Femur (tissue), 1 donor: ENCODE measurements at places on chromosomes 4 and X.
A peak's percentile ranks its signal among the peaks of the same experiment; 100 is the strongest.

DNA sequence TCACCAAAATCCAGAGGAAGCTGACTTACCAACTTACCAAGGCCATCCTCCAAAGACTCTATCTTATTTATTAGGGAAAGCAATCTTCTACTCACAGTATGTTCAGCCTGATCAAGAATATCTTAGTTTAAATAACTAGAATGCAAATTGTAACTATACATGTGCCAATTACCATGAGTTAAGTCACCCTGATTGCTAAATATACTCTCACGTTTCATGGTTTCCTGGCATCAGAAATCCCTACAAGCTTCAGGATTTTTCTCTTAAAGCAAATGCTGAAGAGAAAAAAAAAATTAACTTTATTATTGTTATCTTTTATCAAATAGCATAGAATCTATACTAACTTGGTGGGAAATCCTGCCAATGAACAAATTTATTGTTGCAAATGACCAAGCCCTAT lies 63.0 kb upstream of the MXD4 start:
- no peak for DNase-seq

- no peak for DNase-seq
Measured at GRCh38 chr4:6230502-6230785, 30.1 kb upstream of the JAKMIP1 start.

- DNase-seq, result no peak
Measured at GRCh38 chrX:107508925-107509324, 59.5 kb downstream of the FRMPD3 start.

GRCh38 chr4:42452823-42453222 lies 55.5 kb downstream of the SHISA3 start:
- no peak for DNase-seq

DNA sequence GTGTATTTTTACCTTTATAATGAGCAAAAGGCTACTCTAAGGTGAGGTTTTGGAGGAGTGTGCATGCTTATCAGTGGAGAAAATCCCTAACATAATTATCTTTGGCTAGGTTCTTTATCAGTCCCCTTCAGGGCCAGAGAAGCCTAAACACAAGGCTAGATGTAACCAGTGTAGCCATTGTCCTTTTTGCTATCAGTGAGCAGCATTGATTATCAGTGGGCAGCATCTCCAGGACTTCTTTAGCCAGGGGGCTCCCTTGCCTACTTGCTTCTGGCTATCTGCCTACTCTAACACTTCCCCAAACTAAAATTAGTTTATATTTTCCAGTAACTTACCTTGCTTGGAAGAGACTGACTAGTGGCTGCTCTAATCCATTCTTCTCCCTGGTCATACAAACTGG lies 595.6 kb downstream of the TRAM1L1 start:
- DNase-seq, result no peak

DNA sequence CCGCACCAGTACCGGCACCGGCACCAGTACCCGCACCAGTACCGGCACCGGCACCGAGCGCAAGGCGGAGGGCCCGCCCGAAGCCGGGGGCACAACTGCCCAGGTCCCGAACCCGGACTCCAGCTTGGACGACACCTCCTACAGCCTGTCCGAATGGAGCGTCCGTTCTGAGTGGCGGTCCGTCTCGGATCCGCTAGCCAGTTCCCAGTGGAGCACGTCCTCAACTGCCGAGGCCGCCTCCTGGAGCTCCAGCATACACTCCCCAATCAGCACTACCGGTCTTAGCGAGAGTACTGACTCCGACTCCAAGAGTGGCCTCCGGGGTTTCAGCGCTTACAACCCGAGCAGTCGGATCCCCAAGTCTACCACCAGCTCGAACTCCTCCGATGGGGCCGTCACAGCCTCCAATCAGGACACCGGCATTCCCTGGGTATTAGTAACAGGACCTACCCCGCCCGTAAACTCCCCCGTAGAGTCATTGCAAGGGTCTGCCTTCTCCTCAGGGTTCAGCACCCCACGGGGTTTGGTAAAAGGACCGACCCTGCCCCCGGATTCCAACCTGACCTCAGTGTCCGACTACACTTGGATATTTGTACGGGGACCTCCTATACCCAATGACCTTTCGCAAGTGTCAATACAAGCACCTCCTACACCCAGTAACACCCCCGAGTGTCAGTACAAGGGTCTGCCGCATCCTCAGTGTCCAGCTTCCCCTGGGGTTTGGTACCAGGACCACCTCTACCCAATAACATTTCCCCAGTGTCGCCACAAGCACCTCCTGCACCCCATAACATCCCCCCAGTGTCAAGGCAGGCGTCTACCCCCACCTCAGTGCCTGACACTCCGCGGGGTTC lies 721 bp upstream of the MAOA start:
- DNase-seq, result peak; percentile 53

GRCh38 chr4:3868211-3869173 lies 102.3 kb downstream of the ADRA2C start:
- peak; percentile 21 for DNase-seq

DNA sequence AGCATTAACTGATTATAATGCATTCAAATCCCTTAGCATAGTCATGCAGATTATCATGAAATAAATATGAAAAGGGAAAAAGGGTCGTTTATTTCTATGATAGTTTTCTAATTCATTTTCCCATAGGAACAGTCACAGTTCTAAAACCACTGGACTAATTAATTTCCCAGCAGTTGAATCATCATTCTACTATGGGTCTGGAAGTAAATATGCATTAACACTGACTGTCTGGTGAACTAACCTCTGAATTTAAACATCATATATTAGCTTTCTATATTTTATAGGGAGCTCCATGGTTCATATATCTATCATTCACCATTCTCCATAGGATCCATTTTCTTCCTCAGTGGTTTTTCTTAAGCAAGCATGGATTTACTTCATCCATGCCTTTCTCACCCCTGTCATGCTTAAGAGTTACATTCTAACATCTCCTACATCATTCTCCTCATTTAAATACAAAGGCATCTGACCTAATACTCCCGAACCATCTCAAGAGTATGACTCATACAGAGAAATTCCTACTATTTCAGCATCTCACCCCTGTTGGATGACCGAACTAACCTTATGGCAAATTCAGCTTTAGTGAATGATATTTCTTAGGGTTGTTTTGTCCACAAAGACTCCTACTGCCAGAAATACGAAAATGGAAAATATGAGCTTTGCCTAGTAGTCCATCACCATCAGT lies 198.7 kb upstream of the ADAMTS3 start:
- no peak for DNase-seq

DNA sequence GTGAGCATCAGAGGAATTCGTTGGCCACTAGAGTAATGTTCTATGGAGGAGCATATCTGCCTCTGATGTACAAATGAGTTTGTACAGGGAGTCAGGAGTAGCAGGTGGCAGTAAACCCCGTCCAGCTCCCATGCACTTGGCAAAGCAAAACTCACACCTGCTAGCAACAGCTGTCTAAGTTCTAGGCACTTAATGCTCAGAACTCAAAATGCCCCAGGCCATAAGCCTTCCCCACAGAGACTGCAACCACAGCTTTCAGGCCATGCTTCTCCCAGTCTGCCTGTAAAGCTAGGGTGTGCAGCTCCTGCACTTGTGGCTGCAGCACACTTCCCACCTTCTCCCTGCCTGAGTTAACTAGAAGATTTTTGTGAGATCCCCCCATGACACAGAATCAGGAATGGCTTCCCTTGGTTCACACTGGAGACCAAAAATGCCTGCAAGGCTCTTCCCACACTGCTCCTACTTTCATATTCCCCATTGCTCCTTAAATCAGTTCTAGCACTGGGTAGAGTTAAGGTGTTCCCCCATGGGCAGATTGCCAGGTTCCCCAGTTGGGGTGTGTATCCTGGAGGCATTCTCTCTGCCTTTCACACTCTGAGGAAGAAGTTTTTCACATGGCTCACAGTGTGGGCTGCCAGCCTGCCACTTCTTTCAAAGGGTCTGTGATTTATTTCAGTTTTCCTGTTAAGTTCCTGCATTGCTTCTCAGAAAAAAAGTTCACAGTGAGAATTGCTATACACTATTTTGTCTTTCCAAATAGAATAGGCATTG lies 189.9 kb downstream of the STPG2 start:
- no peak for DNase-seq

GRCh38 chrX:7801711-7802110 lies 41.3 kb upstream of the VCX start:
- DNase-seq, result peak; percentile 15

- DNase-seq, result no peak
Measured at GRCh38 chr4:25113915-25114904, 46.0 kb downstream of the SEPSECS start.

GRCh38 chr4:84481860-84482245 lies 17.2 kb downstream of the NKX6-1 start:
- no peak for DNase-seq

DNA sequence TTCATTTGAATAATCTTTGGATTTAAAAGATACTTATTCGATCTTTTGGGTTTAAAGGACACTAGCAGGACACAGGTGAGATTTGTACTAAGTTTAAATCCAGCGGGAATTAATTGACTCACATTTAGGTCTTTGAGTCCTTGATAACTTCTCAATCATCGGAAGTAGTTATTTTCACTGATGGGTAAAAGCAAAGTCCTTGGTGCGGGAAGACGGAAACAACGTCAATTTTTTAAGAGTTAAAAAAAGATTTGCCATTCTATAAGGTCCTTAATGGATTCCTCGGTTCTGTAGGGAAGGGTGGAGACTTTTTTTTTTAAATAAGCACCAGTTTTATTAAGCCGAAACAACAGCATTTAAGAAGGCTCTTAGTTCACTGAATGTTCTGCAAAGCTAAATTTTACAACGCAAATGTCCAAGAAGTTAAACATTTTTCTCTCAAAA lies 2.9 kb downstream of the TMSB4X start:
- no peak for DNase-seq

DNA sequence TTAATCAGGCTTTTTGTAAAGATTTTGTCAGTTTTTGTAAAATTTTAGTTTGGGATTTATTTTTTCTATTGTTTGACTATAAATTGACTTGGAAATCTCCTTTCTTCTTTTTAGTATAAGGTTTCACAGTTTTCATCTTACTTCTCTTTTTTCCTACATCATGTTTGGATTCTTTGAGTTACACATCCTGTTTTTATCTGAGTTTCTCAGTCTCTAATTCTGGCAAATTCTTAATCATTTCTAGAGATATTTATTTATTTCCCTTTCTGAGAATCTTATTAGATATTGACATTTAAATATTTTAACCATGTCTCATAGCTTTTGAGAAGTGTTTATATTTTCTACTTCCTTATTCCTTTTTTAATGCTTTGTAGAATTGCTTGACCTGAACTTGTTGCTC lies 20.7 kb downstream of the USP53 start:
- no peak for DNase-seq

GRCh38 chr4:2172161-2172560 lies 69.8 kb downstream of the HAUS3 start:
- DNase-seq, result no peak

- no peak for DNase-seq
Measured at GRCh38 chr4:186981161-186981560, 257.5 kb upstream of the FAT1 start.

- no peak for DNase-seq
Measured at GRCh38 chr4:90958256-90958895, 831.2 kb downstream of the CCSER1 start.

GRCh38 chr4:84099599-84099998 lies 399.5 kb downstream of the NKX6-1 start:
- no peak for DNase-seq

DNA sequence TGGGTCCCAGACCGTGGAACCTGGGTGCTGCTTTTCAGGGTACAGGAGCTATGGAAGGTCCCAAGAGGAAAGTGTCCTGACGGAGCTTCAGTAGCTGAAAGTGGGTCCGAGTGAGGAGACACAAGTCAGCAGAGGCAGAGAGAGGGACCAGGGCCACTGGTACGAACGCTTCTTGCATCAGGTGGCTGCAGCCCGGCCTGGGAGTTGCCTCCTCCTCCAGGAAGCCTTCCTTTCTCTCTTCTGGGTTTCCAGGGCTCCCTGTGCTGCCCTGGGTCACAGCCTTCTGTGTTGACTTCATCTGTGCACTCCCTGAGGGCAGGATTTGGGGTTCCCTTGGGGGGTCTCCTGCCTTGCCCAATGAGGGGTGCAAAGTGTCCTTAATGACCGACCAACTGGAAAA lies 94.5 kb downstream of the SORCS2 start:
- DNase-seq, result no peak

GRCh38 chr4:47788126-47788525 lies 49.7 kb downstream of the CORIN start:
- no peak for DNase-seq

DNA sequence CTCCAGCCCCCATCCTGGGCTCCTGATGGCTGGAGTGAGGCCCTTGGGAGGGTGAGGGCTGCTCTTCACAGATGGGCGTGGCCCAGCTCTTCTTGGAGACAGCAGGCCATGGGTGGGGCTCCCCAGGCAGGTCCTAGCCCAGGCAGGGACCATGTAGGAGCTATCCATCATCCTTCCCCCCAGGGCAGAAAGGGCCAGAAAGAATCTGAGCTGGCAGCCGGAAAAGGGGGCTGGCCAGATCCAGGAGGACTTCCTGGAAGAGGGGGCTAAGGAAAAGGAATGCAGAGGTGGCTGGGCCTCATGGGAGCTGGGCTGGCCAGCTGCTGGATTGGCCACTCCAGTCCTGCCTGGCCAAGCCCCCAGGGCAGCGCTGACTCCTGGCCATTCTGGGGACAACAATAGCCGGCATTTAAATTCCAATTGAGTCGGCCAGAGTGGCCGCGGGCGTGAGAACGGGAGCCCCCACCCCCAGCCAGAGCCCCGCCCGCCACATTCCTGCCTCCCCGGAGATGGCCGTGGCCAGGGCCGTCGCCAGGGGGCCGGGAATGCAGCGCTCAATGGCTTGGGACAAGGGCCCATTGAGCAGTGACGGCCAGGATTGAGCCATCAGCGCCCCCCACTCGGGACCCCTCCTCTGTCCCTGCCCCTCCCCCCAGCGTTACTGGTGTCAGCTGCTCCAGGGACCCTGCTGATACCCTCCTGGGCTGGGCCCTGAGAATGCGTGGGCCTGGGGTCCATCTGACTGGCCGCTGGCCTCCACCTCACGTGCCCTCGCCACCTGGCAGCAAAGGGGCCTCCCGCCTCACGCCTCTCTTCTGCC lies 15.1 kb upstream of the FGFR3 start:
- no peak for DNase-seq

GRCh38 chr4:176339936-176340761 lies 20.4 kb downstream of the SPCS3 start:
- no peak for DNase-seq

GRCh38 chr4:96786306-96786705 lies 946.4 kb downstream of the PDHA2 start:
- DNase-seq, result no peak

DNA sequence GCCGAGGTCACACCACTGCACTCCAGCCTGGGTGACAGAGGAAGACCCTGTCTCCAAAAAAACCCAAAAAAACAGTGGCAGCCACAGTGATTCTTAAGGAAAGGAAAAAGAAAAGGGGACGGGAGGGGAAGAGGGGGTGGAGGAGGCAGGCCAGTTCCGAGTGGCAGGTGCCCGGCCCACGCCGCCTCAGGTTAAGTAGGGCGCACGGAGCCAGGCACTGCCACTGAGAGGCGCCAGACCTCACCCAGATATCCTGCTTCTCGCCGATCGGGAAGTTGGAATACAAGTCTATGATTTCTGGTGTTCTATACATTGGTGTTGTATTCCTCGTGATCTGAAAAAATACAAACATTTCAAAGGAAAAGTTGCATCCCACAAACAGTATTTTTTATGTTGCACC lies 35.9 kb downstream of the GAK start:
- DNase-seq, result no peak
